ENCODE measurements at places on chromosomes 12 and 14. TPM values are rescaled to one million over a fixed set of nuclear protein-coding genes. Genes with fewer than 3 reads are reported as not detected.

DNA sequence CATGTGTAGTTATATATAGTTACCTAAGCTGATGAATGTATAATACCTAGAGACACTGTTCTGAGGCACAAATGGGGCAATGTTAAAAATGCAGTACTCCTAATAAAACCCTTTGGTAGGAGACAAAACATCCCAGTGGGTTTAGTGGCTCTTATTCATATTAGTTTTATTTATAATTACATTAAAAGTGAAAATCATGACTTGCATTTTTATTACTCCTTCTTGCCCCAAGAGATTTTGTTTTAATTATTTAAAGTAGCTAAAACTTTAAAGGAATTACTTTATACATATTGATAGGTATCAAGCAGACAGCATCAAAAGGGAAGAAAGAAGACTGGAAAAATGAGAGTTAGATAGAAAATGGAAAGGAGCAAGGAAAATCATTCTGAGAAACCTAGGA lies 688.6 kb downstream of the GALC start:
- no peak overlapping the region for H3K4me3 ChIP-seq
- no peaks in the 10 kb centered on the region for H3K27me3 ChIP-seq
- H3K27ac ChIP-seq = no peak overlapping the region
- no peaks in the 10 kb centered on the region for H3K4me1 ChIP-seq
- no peak for DNase-seq

DNA sequence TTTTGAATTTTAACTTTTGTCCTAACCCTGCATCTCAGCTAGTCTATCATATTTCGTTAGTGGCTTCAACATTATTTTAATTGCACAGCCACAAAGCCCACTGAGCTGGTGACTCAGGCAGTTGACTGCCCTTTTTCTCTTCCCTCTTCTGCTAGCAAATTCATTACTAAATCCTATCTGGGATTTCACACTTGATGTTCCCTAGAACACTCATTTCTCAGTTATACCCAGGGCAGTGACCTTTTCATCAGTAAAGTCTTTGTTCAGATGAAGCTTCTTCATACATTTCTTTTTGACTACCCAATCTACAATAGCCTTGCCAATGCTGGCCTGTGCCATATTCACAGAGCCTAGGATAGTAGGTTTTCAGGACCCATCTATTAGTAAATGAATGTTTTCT lies 107.0 kb downstream of the ATXN7L3B start:
- DNase-seq = no peak
- no peaks in the 10 kb centered on the region for H3K36me3 ChIP-seq
- no peak overlapping the region for H3K4me3 ChIP-seq
- no peaks in the 10 kb centered on the region for H3K4me1 ChIP-seq

The CCND2 gene
- total RNA-seq = 557 TPM

DNA sequence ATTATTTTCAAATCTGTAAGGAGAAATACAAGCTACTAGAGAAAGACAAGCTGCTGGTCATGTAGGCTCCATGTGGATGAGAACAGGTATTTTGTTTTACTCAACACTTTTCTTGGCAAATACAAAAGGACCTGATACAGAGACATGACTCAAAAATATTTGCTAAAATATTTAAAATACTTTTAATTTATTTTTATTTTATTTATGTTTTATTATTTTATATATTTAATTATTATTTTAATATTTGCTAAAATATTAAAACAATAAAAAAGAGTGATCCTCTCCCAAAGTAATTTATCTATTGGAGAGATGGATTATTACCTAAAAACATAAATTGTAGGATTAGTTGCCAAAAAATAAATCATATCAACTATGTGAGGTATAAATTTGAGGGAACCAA lies 808.9 kb upstream of the SEL1L start:
- no peak overlapping the region for H3K27ac ChIP-seq
- H3K4me1 ChIP-seq = no peaks in the 10 kb centered on the region
- DNase-seq = no peak
- H3K4me3 ChIP-seq = no peak overlapping the region
- H3K27me3 ChIP-seq = no peaks in the 10 kb centered on the region

DNA sequence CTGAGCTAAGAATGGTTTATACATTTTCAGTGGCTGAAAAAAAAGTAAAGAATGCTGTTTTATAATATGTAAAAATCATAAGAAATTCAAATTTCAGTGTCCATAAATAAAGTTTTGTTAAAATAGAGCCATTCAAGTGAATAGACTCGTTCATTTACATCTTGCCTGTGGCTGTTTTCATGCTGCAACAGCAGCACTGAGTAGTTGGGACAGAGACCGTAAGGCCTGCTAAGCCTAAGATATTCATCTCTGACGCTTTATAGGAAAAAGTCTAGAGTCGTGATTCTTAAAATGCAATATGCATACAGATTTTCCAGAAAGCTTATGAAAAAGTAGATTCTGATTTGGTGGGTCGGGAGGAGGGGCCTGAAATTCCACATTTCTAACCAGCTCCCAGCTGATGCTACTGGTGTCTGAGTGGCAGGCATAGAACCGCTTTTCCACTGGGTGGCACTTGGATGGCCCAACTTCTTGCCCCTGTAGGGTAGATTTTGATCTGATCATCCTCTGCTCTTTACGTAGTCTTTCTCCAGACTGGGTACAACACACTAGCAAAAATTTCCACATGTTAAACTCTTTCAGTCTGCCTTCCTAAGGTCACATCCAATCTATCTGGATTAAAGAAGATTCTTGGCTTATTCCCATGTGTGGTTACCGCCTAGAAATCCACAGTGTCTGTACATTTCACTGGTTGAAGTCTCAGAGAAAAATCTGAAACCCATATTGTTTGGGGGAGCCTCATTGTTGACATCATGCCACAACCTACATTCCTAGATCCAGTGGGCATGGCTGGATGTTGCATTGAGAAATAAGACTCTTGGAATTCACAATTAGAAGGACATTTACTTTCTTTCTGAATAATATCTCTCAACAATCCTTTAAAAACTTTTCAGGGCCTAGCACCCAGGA lies 151.2 kb downstream of the C12orf75 start:
- H3K27me3 ChIP-seq = peaks cover 46% of the 10 kb centered on the region
- H3K36me3 ChIP-seq = no peaks in the 10 kb centered on the region
- no peak overlapping the region for H3K4me3 ChIP-seq
- no peak for DNase-seq
- H3K4me1 ChIP-seq = peaks cover 5% of the 10 kb centered on the region

The NANOG gene
- not detected for total RNA-seq

- no peak for DNase-seq
- peaks cover 9% of the 10 kb centered on the region for H3K4me1 ChIP-seq
- H3K4me3 ChIP-seq = no peak overlapping the region
- no peaks in the 10 kb centered on the region for H3K27me3 ChIP-seq
Observed at GRCh38 chr12:6115389-6115788, 9.1 kb downstream of the VWF start.

The LMNTD1 gene
- not detected for total RNA-seq

Data from activated T-helper 2 cell treated with anti-CD3 and anti-CD28 coated beads, Interferon-gamma antibody, Interleukin-2, Interleukin-4, amounts not matched to agents 10 μg/mL and 5 μg/mL and 100 μg/mL, durations not matched to agents 14 hours and 24 hours and 36 hours (primary cell).